ENCODE measurements at places on chromosomes 7 and 10.

DNA sequence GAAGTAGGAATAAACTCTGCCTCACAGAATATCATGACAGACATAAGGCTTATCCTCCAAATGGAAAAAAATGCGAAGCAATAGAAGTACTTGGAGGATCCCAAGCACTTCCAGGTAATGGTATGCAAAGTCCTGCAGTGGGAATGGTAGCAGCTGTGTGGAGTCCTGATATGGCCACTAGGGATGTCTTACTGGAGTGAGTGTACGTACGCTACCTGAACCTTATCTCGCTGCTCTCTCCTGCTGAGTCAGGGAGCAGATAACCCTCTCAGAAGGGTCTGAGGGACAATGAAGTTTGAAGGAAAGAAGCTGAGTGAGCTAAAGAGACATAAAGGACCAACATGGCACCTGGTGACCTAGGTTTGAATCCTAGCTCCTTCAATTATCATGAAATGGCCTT lies 42.2 kb downstream of the CH25H start:
- no peak for DNase-seq

DNA sequence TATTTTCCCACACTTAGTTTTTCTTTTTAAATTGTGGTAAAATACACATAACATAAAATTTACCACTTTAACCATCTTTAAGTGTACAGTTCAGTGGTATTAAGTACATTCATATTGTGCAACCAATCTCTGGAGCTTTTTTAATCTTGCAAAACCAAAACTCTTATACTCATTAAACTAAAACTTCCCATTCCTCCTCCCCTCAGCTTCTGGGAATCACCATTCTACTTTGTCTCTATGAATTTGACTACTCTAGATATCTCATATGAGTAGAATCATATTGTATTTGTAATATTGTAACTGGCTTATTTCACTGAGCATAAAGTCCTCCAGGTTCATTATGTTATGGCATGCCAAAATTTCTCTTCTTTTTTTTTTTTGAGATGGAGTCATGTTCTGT lies 86.4 kb upstream of the JAZF1 start:
- DNase-seq = no peak

DNA sequence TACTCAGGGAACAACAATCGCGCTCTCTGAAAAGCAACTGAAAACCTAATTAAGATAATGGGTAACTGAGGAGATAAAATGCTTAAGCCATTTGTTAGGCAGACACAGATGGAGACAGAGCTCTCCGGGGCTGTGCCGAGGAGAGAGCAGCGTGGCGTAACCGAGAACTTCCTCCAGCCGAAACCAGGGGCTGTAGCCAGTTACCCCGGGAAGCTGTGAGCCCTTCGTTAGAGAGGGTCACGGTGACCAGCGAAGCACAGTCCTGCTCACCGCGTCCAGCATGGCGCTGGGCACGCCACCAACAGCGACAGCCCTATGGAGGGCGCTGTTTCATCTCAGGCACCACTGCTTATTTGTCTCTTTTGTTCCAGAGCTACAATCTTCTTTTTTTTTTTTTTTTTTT lies 16.1 kb downstream of the PAPOLB start:
- DNase-seq = peak; percentile 86

GRCh38 chr7:28815369-28815927 lies 142.7 kb downstream of the TRIL start:
- DNase-seq = no peak

- DNase-seq = no peak
Measured at GRCh38 chr10:109203646-109204353, 719.5 kb downstream of the XPNPEP1 start.

DNA sequence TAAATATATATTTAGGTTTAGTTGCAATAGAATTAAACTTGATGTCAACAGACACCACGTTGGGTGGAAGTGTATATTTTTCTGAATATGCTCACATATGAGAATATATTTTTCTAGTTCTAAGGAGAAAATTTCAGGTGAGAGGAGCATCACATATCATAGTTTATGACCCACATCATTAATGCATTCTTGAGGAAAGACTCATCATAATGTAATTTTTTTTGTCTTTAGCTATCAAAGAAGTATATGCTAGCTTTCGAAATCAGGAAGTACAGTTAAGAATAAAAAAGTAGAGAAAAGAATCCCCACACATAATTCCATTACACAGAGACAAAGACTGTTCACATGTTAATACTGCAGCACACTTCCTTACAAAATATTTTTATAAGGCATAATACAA lies 30.4 kb downstream of the A1CF start:
- no peak for DNase-seq

GRCh38 chr7:33742521-33742920 lies 162.8 kb upstream of the BMPER start:
- DNase-seq = no peak

DNA sequence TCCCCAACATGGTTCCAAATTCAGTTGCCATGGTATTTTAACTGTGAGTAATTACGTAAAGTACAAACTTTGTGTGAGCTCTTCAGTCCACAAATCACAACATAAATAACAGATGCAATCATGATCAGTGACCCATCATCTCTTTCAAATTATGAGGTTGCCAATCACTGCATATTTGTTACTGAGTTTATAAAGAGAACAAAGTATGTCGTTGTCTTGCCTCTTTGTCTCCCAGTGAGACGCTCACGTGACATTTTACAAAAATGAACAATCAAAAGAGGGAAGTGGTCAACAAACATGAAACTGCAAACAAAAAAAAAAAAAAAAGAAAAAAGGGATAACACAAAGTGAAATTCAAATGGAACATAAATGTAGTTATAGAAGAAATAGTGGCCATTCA lies 122.7 kb upstream of the PDSS1 start:
- DNase-seq = no peak

DNA sequence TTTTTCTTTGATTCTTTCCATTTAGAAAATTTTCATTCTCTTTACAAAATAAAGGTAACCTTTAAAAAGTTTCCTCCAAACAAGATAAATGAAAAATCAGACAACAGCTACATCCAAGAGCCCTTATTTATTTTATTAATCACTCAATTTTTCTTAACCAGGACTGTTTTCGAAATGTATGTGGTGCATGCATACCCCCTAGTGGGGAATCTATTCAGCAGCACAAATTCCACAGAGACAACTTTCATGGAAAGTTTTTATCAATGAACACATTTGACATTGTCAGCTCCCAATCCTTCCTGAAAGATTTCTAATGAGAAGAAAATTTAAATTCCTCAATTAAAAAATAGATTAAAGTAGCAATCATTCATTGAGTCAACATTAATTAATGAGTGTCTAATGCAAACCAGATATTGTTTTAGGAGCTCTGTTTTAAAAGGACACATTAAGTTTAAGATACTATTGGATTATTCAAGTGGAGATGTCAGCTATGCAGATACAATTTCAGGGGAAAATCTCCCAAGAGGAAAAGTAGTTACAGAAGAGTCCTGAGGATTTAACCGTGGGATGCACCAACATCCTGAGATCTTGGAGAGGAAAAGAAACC lies 5.2 kb upstream of the HTR7 start:
- no peak for DNase-seq

DNA sequence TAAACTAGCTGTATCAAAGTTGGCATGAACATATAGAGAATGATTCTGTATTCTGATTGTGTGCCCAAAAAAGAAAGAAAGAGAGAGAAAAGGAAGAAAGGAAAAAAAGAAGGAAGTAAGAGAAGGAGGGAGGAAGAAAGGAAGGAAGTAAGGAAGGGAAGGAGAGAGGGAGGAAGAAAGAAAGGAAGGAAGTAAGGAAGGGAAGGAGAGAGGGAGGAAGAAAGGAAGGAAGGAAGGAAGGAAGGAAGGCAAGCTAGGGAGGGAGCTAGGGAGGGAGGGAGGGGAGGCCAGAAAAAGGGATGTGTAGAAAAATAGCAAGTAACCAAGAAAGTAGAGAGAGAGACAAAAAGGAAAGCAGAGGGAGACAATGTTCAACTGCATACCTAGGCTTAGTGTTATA lies 60.7 kb upstream of the TARP start:
- no peak for DNase-seq

DNA sequence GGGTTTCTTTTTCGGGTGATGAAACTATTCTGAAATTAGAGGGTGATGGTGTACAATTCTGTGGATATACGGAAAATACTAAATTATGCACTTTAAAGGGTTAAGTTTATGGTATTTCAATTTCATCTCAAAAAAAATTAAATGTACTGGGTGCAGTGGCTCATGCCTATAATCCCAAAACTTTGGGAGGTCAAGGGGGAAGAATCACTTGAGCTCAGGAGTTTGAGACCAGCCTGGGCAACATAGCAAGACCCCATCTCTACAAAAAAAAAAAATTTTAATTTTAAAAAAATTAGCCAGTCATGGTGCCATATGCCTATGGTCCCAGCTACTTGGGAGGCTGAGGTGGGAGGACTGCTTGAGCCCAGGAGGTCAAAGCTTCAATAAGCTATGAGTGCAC lies 57.0 kb downstream of the SMURF1 start:
- no peak for DNase-seq

DNA sequence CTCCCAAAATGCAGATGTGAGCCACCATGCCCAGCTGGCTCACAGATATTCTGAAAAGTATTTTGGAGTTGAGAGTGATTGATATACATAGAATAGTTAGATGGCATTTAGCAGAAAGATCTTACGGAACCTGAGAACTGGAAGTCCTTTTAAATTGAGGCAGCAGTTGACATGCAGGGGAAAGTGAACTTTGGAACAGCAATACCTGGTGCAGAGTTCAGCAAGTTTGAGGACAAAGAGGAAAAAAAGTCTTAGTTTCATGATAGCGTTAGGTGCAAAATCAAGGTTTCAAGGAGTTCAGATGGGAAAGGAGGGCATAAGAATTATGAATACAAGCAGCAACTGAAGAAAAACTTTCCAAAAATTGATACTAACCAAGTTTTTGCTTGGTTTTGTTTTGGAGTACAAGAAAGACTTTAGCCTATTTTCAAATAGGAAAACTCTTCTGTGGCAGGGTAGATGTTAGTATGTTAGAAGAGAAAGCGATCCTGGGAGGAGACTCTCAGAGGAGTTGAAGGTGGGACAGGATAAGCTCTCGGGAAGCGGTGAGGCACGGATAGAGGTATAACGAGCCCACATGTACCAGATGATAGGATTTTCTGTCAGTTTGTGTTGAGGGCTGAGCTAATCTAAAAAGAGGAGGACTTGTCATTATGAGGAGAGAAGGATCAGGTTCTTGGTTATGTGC lies 28.0 kb upstream of the STMP1 start:
- no peak for DNase-seq

DNA sequence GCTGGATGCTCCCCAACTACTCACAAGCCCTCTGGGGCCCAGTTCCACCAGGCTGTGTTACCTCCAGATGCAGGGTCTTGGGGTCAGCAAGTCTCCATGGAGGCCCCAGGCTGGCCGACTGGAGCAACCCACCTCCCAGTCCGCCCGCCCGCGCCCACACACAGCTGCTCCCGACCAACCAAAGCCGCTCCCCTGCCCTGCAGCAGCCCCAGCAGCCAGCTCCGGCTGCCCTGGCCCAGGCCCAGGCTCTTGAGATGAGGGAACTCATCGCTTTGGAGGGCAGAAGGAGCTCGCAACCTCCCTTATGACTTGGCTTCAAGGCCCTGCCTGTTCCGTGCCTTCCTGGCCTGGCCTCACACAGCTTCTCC lies 47.2 kb downstream of the LRRC20 start:
- DNase-seq = peak; percentile 77

- no peak for DNase-seq
Measured at GRCh38 chr10:128241023-128241422, 114.8 kb upstream of the MKI67 start.

DNA sequence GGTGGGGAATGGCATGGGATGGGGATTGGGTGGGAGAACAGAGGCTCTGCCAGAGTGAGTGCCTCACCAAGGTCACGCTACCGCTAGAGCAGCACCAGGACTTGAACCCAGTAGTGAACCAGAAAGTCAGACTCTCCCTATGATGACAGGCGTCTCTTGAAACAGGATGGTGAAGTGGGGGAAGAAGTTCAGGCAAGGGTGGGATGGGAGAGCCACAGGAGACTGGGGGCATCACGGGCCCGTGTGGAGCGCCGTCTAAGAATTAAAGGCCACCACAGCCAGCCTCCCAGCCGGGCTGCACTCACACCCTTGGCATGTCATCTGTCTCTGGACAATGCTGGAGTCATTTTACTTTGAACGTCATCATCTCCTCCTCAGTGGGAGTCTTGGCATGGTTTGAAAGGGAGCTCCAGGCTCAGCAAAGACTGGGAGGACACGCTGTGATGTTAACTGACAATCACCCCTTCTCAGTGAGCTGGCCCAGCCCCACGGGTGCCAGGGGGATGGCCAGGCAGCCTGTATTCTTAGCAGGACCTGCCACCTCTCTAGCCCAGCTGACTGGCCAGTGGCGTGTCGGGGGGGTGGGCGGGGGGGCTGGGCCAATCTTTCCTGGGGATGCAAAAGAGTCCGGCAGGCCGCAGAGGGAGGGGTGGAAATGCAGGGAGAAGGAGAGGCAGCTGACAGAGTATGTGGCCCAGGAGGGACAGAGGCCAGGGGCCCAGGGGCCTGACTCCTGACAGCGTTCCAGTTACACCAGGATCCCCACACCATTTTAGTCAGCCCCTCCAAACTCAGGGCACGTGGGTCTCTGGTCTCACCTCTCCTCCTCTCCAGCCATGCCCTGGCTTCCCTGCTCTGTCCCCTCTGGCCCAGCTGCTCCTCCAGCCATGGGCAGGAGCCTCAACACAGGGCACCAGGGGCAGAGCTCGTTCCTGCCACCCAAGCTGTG lies 96.2 kb downstream of the VOPP1 start:
- DNase-seq = no peak

DNA sequence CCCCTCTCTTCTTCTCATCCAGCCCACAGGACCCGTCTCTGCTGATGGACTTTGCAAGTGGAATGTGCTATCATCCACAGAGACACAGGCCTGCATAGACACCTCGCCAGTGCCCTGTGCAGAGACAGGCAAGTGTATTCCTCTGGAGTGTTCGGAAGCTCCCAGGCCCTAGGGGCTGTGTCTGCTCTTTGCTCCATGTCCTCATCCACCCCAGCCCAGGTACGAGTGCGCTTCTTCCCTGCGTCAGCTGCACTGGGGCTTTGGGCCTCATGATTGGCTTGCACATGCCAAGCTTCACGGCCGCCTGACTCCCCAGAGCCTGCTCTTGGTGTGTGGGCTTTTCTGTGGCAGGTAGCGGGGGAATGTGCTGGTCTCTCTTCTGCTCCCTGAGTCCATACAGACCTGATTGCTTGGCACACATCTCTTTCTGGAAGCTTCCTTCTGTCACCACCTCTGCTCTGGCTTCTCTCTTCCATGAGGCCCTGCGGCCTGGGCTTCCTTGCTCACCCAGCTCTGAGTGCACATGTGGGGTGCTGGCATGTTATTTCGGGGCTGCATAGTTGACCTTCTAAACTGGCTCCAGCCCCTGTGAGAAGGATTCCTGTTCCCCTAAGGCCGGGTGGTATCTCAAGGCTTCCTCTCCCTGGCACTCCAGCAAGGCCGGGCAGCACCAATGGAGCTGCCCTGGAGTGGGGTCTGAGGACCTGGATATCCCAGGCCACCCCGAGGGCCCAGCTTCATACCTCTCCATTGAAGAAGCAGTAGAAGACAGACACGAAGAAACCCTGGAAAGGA lies 27.8 kb downstream of the CRHR2 start:
- no peak for DNase-seq
